ENCODE measurements at places on chromosomes 16 and 17.

- DNase-seq = no peak
Measured at GRCh38 chr16:81143921-81144471, 47.8 kb upstream of the GCSH start.

- no peak for DNase-seq
Measured at GRCh38 chr17:10091046-10091445, 107.4 kb downstream of the GAS7 start.

DNA sequence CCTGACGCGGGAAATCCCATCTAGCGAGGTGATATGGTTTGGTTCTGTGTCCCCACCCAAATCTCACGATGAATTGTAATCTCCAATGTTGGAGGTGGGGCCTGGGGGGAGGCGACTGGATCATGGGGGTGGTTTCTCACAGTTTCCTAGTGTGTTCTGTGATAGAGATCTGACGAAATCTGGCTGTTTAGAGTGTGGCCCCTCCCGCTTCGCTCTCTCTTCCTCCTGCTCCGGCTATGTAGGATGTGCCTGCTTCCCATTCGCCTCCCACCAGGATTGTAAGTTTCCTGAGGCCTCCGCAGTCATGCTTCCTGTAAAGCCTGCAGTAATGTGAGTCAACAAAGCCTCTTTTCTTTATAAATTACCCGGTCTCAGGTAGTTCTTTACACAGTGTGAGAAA, 31.6 kb downstream of the IFT140 start:
- DNase-seq = no peak

GRCh38 chr17:64480951-64481350, 15.9 kb downstream of the POLG2 start:
- no peak for DNase-seq

DNA sequence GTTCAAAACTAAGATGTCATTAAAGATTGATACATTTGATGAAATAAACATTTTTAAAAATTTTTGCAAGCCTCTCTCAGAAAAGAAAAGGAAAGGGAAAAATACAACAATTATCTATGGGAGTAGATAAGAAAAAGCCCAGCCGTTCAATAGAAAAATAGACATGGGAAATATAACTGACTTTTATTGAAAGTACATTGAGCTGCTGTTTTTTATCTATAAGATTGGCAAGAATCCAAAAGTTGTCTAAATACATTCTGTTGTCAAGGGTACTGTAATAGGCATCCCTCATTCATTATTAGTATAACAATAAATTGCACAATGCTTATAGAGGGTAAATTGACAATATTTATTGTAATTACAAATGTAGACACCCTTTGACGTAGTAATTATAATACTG, 38.4 kb upstream of the IRX6 start:
- DNase-seq = no peak

GRCh38 chr16:69253870-69254341, 57.2 kb upstream of the VPS4A start:
- no peak for DNase-seq

DNA sequence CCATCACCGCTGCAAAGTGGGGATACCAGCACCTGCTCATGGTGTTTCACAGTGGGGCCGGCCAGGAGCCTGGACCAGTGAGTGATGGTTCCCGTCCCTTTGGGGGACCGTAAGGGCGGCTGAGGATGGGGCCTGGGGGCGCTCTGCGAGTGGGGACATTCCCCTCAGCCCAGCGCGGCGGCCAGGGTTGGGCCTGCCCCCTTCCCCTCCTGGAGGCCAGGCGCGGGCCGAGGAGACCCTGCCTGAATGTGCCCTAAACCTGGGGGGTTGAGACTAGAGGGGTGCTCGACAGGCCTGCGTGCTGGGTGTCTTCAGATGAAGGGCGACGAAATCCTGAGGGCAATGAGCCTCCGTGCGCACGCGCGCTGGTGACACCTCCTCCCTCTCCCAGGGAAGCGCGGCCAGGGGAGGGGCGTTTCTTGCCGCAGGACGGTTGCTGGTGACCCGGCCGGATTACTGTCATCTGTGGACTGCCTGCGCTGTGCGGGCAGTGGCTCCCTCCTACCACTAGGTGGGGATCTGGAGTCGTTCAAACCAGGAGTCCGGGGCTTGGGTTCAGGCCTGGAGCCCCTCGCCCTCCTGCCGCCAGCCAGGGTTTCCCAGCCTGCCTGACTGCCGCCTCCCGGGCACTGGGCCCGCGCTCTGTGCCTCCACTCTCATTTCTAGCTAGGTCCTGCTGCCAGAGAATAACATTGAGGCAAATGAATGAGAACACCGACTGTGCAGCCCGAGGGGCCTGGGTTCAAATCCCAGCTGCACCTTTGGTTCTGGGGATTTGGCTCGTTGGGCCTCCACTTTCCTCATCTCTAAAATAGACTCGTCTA, 17.1 kb downstream of the TBX2 start:
- no peak for DNase-seq

Data from stimulated activated CD8-positive, alpha-beta memory T cell treated with anti-CD3 and anti-CD28 coated beads, Interleukin-7, amount 100 ng/mL, for 4 hours (primary cell).